ENCODE measurements at places on chromosomes 2 and 18.
A peak's percentile ranks its signal among the peaks of the same experiment; 100 is the strongest.

- no peaks in the 10 kb centered on the region for H3K27me3 ChIP-seq
- peaks cover 6% of the 10 kb centered on the region for H3K36me3 ChIP-seq
- H3K27ac ChIP-seq = no peak overlapping the region
- no peak for DNase-seq
- H3K4me1 ChIP-seq = peaks cover 42% of the 10 kb centered on the region
- no peak overlapping the region for H3K4me3 ChIP-seq
Measured at GRCh38 chr18:8260827-8261226, 348.4 kb upstream of the RAB12 start.

- peaks cover 12% of the 10 kb centered on the region for H3K27me3 ChIP-seq
- no peak overlapping the region for H3K27ac ChIP-seq
- no peak for DNase-seq
- H3K4me1 ChIP-seq = peaks cover 6% of the 10 kb centered on the region
Measured at GRCh38 chr18:41703744-41704530, 251.1 kb upstream of the PIK3C3 start.

DNA sequence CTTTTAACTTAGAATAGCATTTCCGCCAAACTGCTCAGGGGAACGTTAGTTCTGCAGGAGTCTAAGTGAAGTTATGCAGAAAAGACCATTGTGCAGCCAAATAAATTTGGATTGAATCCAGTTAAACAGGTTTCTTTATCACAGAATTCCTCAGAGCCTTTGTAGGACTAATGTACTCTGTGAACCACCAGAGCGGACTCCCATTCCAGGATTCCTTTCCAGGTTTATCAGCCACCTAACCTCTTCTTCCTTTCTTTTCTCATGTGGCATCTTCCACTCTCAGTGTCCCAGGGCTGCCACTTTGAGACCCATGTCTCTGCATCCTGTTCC, 350.4 kb downstream of the TSN start:
- H3K36me3 ChIP-seq = no peaks in the 10 kb centered on the region
- peaks cover 29% of the 10 kb centered on the region for H3K4me1 ChIP-seq
- DNase-seq = no peak
- H3K27ac ChIP-seq = no peak overlapping the region
- no peak overlapping the region for H3K4me3 ChIP-seq
- H3K27me3 ChIP-seq = peaks cover 16% of the 10 kb centered on the region

- H3K36me3 ChIP-seq = peaks cover 23% of the 10 kb centered on the region
- H3K27ac ChIP-seq = no peak overlapping the region
- H3K27me3 ChIP-seq = peaks cover 2% of the 10 kb centered on the region
- H3K4me3 ChIP-seq = no peak overlapping the region
- peaks cover 10% of the 10 kb centered on the region for H3K4me1 ChIP-seq
Measured at GRCh38 chr2:173171321-173171720, 95.7 kb downstream of the MAP3K20 start.

GRCh38 chr2:65530547-65531320, 98.3 kb upstream of the SPRED2 start:
- no peak overlapping the region for H3K4me3 ChIP-seq
- H3K4me1 ChIP-seq = peaks cover 10% of the 10 kb centered on the region
- no peak for DNase-seq
- H3K27me3 ChIP-seq = peaks cover 7% of the 10 kb centered on the region
- H3K27ac ChIP-seq = no peak overlapping the region

GRCh38 chr18:30730915-30731314, 311.6 kb downstream of the DSC3 start:
- peaks cover 9% of the 10 kb centered on the region for H3K36me3 ChIP-seq
- no peak overlapping the region for H3K27ac ChIP-seq
- no peaks in the 10 kb centered on the region for H3K4me1 ChIP-seq

DNA sequence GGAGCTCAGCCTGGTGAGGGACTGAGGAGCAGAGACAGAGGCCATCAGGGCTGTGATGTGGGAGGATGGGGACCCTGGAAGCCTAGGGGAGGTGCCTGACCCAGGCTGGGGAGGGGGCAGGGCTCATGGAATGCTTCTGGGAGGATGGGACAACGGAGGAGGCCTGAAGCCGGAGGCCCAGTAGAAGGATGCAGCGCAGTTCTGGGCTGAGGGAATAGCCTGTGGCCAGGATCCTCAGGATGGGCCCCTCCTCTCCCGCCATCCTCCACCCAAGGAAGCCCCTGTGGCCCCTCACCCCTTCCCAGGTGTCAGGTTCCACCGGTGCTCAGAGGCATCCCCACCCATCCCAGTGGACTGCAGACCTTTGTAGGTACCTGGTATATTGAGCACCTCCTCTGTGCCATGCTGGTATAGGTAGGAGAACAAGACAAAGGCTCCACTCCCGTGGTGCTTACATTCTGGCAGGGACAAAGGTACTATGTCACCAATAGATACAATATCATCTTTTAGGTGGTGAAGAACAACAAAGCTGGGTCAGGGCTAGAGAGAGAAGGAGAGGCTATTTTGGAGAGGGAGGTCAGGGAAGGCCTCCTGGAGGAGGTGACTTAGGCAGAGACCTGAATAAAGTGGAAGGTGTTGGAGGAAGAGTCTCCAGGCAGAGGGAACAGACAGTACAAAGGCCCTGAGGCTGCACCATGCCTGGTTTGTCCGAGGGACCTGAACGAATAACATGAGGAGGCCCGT, 2.7 kb downstream of the ZAP70 start:
- H3K36me3 ChIP-seq = no peaks in the 10 kb centered on the region
- H3K27ac ChIP-seq = peak overlapping the region; percentile 80
- peaks cover 92% of the 10 kb centered on the region for H3K4me1 ChIP-seq
- no peak overlapping the region for H3K4me3 ChIP-seq
- peaks cover 12% of the 10 kb centered on the region for H3K27me3 ChIP-seq

DNA sequence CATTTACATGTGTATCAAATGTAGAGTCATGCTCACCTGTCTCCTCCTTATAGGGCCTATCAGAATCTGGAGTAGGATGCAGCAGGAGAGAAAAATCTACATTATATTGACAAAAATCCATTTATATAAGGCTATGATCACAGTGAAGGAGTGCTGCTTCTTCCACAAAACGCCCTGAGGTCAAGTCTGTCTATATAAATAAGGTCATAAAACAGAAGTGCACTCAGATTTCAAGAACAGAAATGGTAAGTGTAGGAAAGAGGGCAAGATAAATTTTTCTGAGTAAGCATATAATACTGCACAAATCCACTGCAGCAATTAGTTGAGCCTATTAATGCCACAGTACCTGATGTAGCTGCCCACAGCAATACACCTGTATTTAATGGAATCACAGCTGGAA, 51.8 kb downstream of the COL5A2 start:
- no peak overlapping the region for H3K4me3 ChIP-seq
- peak overlapping the region; percentile 21 for H3K27ac ChIP-seq
- no peaks in the 10 kb centered on the region for H3K27me3 ChIP-seq
- DNase-seq = no peak
- peaks cover 9% of the 10 kb centered on the region for H3K36me3 ChIP-seq

- no peaks in the 10 kb centered on the region for H3K4me1 ChIP-seq
- peaks cover 4% of the 10 kb centered on the region for H3K36me3 ChIP-seq
- H3K27me3 ChIP-seq = peaks cover 3% of the 10 kb centered on the region
- H3K4me3 ChIP-seq = no peak overlapping the region
- H3K27ac ChIP-seq = no peak overlapping the region
- no peak for DNase-seq
Measured at GRCh38 chr2:144082327-144082726, 437.6 kb downstream of the ZEB2 start.

- DNase-seq = peak; percentile 81
- no peaks in the 10 kb centered on the region for H3K36me3 ChIP-seq
- peaks cover 30% of the 10 kb centered on the region for H3K4me1 ChIP-seq
- H3K4me3 ChIP-seq = peak within 1 kb of the TSS; percentile 97
- peak within 1 kb of the TSS; percentile 91 for H3K27ac ChIP-seq
- peaks cover 5% of the 10 kb centered on the region for H3K27me3 ChIP-seq
Measured at GRCh38 chr18:31497836-31498573, at the start of gene DSG2. Gene DSG2 (plus strand): TSS chr18:31498177. CDS start chr18:31498252, 75 bp downstream.

DNA sequence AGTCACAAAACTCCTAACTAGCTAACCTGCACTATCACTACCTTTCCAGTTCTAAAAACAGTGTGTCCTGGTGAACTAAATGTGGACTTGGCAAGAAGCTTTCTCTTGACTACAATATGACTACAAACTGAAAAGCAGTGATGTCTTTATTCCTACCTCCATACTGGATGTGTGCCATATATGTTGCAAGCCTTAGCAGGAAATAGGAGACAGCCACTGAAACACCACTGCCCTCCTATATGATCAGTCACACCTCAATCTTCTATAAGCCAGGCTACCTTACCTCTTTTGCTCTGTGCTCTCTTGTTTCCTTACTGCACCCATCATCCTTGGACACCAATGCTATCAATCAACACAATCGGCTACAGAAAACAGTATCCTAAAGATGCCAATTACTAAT, 34.1 kb downstream of the SS18 start:
- DNase-seq = no peak
- peaks cover 26% of the 10 kb centered on the region for H3K4me1 ChIP-seq
- H3K36me3 ChIP-seq = peaks cover 74% of the 10 kb centered on the region
- no peak overlapping the region for H3K4me3 ChIP-seq

GRCh38 chr2:151927501-151928221, 99.4 kb upstream of the ARL5A start:
- no peaks in the 10 kb centered on the region for H3K36me3 ChIP-seq
- no peak for DNase-seq
- peak overlapping the region; percentile 55 for H3K27ac ChIP-seq
- H3K4me1 ChIP-seq = no peaks in the 10 kb centered on the region
- H3K27me3 ChIP-seq = peaks cover 4% of the 10 kb centered on the region

GRCh38 chr2:28350196-28350595, 42.5 kb upstream of the FOSL2 start:
- H3K4me3 ChIP-seq = no peak overlapping the region
- H3K27ac ChIP-seq = no peak overlapping the region
- DNase-seq = no peak
- no peaks in the 10 kb centered on the region for H3K36me3 ChIP-seq
- peaks cover 4% of the 10 kb centered on the region for H3K27me3 ChIP-seq

DNA sequence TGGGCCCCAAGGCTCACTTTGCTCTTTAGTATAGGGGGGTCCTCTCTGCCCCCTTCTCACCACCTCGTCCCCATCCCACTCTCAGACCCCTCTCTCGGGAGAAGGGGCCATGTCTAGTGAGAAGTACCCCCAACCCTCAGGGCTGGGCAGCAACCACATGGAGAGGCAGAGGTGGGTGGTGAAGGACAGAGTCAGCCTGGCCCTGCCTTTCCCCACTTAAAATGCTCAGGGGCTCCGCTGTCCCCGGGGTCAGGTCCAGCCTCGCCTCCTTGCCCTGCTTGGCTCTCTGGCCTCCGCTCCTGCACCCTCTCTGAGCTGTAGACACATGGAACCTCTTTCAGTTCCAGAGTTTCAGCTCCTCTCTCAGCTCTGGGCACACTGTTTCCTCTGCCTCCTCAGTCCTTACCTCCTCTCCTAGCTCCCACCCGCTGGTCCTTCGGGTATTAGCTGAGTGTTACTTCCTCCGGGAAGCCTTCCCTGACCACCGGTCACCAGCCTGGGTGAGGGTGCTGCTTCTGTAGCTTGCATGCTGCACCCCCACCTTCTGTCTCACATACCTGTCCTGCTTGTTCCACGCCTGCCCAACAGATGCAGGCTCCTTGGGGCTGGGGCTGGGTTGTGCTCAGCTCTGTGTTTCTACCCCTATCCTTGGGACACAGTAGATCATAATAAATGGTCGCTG, 79.5 kb upstream of the OTOF start:
- no peak overlapping the region for H3K4me3 ChIP-seq
- no peaks in the 10 kb centered on the region for H3K36me3 ChIP-seq
- peaks cover 10% of the 10 kb centered on the region for H3K4me1 ChIP-seq
- no peak overlapping the region for H3K27ac ChIP-seq

DNA sequence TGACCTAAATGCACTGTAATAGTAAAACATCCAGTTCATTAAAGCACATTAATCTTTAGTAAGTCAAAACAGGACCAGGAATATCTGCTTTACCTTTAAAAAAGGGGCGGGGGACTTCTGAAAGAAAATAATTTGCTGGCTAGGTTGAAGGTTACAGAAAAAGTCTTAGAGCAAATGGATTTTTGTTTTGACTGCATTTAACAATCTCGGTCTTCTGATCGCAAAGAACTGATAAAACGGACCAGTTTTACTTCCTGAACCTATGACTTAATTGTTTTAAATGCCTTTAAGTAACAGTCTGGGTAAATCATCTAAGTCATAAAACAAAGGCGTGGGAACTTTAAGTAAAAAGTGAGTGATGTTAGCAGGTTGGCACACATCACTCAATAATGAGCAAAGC, 783 bp downstream of the BUB1 start:
- H3K27ac ChIP-seq = peak overlapping the region; percentile 83
- peaks cover 48% of the 10 kb centered on the region for H3K4me1 ChIP-seq
- DNase-seq = no peak
- H3K4me3 ChIP-seq = peak overlapping the region; percentile 98
- peaks cover 5% of the 10 kb centered on the region for H3K27me3 ChIP-seq

- no peak overlapping the region for H3K4me3 ChIP-seq
- H3K27me3 ChIP-seq = peaks cover 88% of the 10 kb centered on the region
- H3K36me3 ChIP-seq = no peaks in the 10 kb centered on the region
- H3K4me1 ChIP-seq = peaks cover 17% of the 10 kb centered on the region
- no peak for DNase-seq
Measured at GRCh38 chr18:79794846-79795245, 2.9 kb upstream of the KCNG2 start.

GRCh38 chr2:189412330-189412953, 28.8 kb upstream of the WDR75 start:
- H3K27ac ChIP-seq = peak overlapping the region; percentile 6
- peak; percentile 43 for DNase-seq
- H3K4me3 ChIP-seq = no peak overlapping the region
- peaks cover 34% of the 10 kb centered on the region for H3K4me1 ChIP-seq
- H3K27me3 ChIP-seq = no peaks in the 10 kb centered on the region

GRCh38 chr2:102065675-102066252, 74.0 kb downstream of the IL1R2 start:
- no peaks in the 10 kb centered on the region for H3K27me3 ChIP-seq
- H3K4me3 ChIP-seq = no peak overlapping the region
- H3K27ac ChIP-seq = no peak overlapping the region
- DNase-seq = no peak
- H3K4me1 ChIP-seq = peaks cover 53% of the 10 kb centered on the region
- no peaks in the 10 kb centered on the region for H3K36me3 ChIP-seq

GRCh38 chr2:148538375-148538774, 106.2 kb upstream of the EPC2 start:
- H3K27ac ChIP-seq = no peak overlapping the region
- no peaks in the 10 kb centered on the region for H3K36me3 ChIP-seq
- H3K4me1 ChIP-seq = peaks cover 29% of the 10 kb centered on the region
- no peak for DNase-seq
- H3K27me3 ChIP-seq = peaks cover 9% of the 10 kb centered on the region

- peak within 1 kb of the TSS; percentile 100 for H3K27ac ChIP-seq
- H3K36me3 ChIP-seq = no peaks in the 10 kb centered on the region
- peaks cover 63% of the 10 kb centered on the region for H3K4me1 ChIP-seq
- peak within 1 kb of the TSS; percentile 99 for H3K4me3 ChIP-seq
Measured at GRCh38 chr18:6729247-6730091, at the start of gene ARHGAP28. Gene ARHGAP28 (plus strand): TSS chr18:6729716. CDS start chr18:6729822, 106 bp downstream.

GRCh38 chr2:80830891-80831290, 526.3 kb upstream of the LRRTM1 start:
- H3K27ac ChIP-seq = no peak overlapping the region
- H3K4me3 ChIP-seq = no peak overlapping the region
- DNase-seq = no peak
- peaks cover 3% of the 10 kb centered on the region for H3K27me3 ChIP-seq
- H3K36me3 ChIP-seq = no peaks in the 10 kb centered on the region

All from nephron progenitor cell (in vitro differentiated cells).